ENCODE measurements at places on chromosomes 13 and 19.

- DNase-seq: peak; percentile 52
Observed at GRCh38 chr13:19959141-19959830, 759 bp downstream of the ZMYM2 start.

- no peak for DNase-seq
Observed at GRCh38 chr13:76892488-76892887, 6.3 kb upstream of the KCTD12 start.

DNA sequence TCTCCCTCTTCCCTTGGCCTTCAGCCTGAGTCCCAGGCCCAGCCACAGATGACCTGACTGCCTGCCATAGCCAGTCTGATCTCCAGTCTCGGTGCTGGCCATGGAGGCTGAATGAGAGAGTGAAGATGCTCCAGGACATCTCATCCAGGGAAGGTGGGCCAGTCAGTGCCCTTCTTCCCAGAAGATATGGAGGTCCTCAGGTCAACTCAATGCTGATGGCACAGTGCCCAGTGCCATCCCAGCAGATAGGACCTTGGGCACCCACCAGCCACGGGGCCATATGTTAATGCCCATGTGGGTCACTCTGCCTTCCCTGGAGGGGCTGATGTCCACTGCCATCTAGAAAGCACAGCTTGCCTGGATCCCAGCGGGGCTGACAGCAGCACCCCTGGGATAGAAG is 7.2 kb downstream of the VSTM2B start:
- no peak for DNase-seq

DNA sequence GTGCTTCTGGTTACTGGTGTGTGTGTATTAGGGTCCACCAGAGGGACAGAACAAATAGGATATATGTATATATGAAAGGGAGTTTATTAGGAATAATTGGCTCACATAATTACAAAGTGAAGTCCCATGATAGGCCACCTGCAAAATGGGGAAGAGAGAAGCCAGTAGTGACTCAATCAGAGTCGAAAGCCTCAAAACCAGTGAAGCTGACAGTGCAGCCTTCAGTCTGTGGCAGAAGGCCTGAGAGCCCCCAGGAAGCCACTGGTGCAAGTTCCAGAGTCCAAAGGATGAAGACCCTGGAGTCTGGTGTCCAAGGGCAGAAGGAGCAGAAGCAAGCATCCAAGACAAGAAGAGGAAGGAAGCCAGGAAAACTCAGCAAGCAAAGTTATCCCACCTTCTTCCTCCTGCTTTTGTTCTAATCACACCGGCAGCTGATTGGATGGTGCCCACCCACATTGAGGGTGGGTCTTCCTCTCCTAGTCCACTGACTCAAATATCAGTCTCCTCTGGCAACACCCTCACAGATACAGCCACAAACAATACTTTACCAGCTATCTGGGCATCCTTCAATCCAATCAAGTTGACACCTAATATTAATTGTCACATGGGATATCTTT is 21.7 kb upstream of the SCEL start:
- DNase-seq: no peak

DNA sequence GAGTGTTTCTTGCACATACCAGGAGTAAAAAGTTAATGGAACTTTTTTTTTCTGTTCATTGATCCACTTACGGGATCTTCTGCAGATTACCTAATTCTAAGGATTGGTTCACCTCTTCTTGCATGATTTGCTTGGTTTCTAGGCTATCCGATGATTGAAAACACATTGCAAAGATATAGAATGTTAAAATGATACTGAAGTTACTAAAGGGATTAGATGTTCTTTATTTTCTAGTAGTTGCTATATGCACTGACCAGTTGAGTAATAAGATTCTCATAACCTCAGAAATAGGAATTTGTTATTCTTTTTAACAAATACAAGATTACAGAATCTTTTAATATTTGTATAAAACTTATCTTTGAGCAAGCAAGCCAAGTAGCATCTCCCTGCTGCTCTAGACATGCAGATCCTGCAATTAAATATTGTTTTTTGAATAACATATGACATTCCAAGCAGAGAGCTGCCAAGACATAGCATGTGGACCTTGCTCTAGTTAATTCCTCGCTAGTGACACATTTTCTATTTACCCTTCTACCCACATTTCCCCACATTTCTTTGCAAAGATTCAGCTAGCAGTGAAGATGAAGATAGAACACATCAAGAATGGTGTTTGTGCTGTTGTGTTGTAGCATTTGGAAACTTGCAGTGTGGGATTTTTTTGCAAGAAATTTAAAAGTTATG is 51.7 kb upstream of the RNF113B start:
- DNase-seq: peak; percentile 93

DNA sequence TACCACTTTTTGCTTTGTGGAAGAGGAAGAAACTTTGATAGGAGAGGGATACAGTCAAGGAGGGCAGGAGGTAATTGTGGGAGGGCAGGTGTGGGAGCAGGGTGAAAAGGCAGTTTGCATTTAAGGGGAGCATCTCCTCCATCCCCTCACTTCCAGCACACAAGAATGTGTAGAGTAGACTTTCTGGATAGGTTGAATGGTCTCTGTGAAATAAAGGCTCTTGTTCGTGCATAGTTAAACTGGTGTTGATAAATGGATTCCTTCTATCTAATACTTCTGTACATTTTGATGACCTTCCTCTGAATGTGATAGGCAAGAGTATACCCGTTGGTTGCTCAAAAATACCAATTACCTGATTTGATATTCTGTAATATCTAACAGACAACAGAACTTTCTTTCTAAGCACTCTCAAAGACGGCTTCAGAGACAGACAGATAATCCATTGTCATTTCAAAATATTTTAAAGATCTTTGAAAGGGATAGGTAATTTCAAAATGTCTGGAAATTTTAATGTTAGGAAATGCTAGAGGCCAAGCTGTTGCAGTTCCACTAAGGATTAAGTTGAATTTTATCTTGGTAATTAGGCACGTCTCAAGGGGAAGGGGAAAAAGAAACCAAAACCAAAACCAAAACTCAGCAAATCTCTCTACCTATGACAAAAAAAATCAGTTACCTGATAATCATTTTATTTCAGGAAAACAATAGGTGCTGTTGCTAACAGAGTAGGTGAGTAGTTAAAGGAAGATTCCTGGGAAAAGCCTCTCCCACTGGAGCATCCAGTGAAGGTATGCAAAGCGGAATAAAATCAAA is 302.6 kb downstream of the COG6 start:
- DNase-seq: no peak

DNA sequence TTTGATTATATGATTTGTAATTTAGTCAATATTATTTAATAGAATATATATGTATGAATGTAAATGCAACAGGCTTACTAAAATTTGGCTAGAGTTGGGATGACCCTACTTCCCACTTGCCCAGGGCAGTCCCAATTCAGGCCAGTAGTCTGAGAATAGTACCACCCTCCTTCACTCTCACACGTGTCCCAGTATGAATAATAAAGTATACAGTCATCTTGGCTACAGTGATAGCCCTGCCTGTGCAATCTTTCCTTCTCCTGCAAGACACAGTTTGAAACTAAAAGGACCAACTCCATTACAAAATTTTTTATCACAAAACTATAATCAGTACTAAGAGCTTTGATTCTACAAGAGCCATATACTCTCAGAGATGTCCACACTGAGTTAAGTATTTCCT is 76.2 kb downstream of the SACS start:
- DNase-seq: no peak

- peak; percentile 64 for DNase-seq
Observed at GRCh38 chr19:7340959-7341837, 7.5 kb upstream of the ARHGEF18 start.

DNA sequence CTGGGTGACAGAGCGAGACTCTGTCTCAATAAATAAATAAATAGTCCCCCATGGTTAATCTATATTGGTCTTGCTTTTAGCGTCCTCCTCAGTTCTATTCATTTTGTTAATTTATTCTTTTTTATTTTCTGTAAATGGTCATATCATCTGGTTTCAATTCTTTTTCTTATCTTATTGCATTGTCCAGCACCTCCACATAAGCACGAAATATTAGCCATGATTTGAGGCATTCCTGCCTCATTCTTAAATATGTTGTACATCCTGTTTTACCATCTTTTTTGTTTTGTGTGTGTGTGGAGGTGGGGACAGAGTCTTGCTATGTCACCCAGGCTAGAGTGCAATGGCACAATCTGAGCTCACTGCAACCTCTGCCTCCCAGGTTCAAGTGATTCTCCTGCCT is 24.6 kb upstream of the CCDC124 start:
- no peak for DNase-seq

GRCh38 chr13:40981361-40981760 is 37.8 kb downstream of the ELF1 start:
- no peak for DNase-seq

GRCh38 chr13:93603043-93603442 is 376.4 kb downstream of the GPC6 start:
- peak; percentile 95 for DNase-seq

- no peak for DNase-seq
Observed at GRCh38 chr19:329876-330275, 14.7 kb downstream of the MIER2 start.

DNA sequence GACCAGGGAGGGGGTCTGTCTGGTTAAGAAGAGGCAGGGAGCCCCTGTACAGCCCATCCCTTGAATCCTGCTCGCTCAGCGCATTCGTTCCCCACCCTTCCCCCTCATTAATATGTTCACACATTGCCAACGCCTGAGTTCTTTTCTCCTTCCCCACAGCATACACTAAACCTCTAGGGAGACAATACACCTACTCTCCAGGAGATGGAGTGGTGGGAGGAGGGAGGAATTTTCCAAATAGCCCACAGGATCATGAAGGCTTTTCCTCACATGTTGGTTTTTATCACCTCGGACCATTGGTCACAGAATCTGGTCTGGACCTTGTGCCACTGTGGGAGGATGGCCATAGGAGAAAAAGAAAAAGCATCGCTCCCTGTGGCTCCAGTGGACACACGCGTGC is 294.9 kb downstream of the SHISA2 start:
- DNase-seq: no peak

DNA sequence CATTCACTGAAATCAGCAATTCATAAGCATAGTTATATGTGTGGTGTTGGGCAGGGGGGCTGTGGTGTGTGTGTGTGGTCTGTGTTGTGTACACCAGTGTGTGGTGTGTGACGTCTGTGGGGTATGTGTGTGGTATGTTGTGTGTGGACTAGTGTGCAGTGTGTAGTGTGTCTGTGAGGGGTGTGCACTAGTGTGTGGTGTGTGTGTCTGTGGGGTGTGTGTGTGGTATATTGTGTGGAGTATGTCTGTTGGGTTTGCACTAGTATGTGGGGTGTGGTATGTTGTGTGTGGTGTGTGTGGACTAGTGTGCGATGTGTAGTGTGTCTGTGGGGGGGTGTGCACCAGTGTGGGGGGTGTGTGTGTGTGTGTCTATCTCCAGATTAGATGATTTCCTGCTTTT is 7.2 kb upstream of the CDC16 start:
- no peak for DNase-seq

DNA sequence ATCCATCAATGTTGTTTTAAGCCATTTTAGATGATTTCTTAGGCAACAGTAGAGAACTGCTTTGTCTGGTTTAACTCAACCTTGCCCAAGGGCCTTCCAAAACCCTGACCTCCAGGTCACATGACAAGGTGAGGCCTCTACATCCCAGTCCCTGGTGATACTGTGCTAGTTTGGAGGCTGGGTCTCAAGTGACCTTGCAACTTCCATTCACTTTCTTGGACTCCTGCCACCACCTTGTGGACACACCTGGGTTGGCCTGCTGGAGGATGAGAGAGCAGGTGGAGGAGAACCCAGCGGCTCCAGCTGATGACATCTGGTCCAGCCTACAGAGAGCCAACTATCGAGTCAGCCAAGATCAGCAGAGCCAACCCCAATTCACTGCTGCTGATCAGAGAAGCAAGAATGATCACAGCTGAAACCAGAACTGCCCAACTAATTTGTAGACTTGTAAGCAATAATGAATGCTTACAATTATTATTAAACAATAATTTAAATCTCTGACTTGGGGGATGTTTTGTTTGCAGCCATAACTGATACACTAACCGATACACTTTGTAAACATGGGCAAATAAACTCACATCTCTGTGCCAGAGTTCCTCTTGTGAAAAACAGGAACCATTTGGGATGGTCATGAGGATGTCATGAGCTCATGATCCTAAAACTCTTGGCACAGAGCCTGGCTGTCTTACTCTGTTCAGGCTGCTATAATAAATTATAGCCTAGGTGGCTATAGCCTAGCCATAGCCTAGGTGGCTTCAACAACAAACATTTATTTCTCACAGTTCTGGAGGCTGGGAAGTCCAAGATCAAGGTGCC is 11.5 kb downstream of the FAM187B start:
- no peak for DNase-seq

DNA sequence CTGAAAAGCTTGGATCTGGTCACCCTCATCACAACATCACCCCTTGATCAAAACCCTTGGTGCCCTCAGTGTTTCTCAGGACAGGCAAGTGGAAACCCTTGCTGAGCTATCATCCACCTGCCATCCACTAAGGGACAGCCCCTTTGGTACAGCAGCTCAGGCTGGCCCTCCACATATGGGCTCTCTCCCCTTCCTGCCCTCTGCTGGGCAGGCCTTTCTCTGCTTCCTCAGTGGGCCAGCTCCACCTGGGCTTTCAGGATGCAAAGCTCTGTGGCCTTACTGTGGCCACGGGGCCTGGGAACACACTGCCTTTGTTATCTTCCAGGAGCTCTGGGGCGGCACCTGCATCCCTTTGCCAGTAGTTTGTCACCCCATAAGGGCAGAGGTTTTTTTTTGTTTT is 4.9 kb downstream of the SUGP1 start:
- no peak for DNase-seq

DNA sequence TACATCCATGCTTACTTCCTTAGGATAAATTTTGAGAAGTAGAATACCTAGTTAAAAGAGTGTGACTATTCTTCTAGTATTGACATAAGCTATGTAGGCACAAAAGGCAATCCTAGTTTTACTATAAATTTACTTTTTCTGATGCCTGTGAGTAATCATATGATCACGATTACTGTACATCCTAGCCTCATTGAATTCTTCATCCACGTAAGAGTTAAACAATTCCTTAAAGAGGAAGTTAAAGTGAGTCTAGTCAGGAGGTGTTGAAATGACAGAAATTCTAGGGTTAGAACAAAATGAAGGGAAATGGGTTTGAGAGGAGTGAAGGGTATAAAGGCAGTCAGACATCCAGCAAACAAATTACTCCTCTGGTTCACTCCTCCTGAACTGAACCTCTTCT is at the start of gene ACOD1:
TSS of gene ACOD1 (plus strand) at position 363 of the 400 bp plus-strand sequence. CDS start 48 bp downstream, outside the sequence.
- no peak for DNase-seq

- peak; percentile 67 for DNase-seq
Observed at GRCh38 chr13:76854894-76855293, 31.3 kb downstream of the KCTD12 start.

DNA sequence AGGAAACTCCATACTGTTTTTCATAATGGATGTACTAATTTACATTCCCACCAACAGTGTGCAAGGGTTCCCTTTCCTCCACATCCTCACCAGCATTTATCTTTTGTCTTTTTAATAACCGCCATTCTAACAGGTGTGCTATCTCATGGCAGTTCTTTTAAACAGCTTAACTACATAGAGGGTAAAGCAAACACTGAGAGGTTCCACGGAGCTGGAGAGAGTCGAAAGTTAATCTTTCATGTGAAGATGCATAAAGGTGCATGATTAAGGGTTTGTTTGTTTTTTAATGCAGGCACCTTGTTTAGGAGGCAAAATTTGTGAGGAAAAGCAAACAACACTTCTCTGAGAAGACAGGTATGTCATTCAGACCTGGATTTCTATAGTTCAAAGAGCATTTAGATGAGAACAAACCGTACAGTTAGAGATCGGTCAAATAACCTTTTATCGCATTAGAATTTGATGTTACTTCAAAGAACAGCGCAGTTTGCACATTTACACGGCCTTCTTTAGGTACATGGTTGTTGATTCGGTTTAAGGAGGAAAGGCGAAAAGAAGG is 193.9 kb downstream of the RBM26 start:
- DNase-seq: no peak

- no peak for DNase-seq
Observed at GRCh38 chr13:113448545-113448884, 4.8 kb downstream of the ADPRHL1 start.

All from AG10803 (cell line).